ENCODE measurements at places on chromosomes 2 and 18. TPM values are rescaled to one million over a fixed set of nuclear protein-coding genes. Genes with fewer than 3 reads are reported as not detected.
A peak's percentile ranks its signal among the peaks of the same experiment; 100 is the strongest.

- no peak for DNase-seq
These were observed 124.5 kb downstream of the DCDC2C start for GRCh38 chr2:3827673-3828575.

DNA sequence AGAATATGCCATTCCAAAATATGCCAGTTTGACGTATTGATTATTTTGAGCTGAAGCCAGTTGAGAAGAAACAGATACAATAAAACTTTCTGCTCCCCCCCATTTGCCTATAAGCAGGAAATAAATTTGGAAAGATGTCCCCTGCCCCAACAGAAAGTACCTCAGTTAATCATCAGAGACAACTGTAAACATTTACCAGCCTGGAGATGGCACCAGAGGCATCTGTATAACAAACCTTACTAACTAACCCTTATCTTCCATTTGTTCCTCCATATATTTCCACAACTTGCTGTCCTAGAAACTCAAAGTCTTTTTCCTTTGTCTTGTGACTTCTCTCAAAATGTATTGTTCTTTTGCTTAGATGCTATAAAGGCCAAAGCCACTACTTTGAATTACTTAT lies 93.8 kb downstream of the AKAIN1 start:
- no peak for DNase-seq

GRCh38 chr2:59076079-59076619 lies 835.0 kb upstream of the FANCL start:
- no peak for DNase-seq

HRH4 gene
- not detected for total RNA-seq

- DNase-seq: no peak
These were observed 65.1 kb upstream of the TRIB2 start for GRCh38 chr2:12651641-12652040.

GRCh38 chr2:111633643-111634042 lies 250.3 kb downstream of the ANAPC1 start:
- DNase-seq: no peak

DBI gene
- total RNA-seq: 73.8 TPM

IL1RN gene
- not detected for total RNA-seq

GRCh38 chr18:74278058-74278457 lies 13.7 kb downstream of the CYB5A start:
- no peak for DNase-seq

GRCh38 chr2:160417745-160418397 lies 75.7 kb downstream of the RBMS1 start:
- DNase-seq: no peak

GRCh38 chr2:127049927-127050802 lies 56.8 kb downstream of the BIN1 start:
- peak; percentile 87 for DNase-seq

GRCh38 chr2:207035875-207036274 lies 96.6 kb downstream of the CPO start:
- DNase-seq: no peak

RAMP1 gene
- 176 TPM for total RNA-seq

CRACDL gene
- 17.0 TPM for total RNA-seq

DNA sequence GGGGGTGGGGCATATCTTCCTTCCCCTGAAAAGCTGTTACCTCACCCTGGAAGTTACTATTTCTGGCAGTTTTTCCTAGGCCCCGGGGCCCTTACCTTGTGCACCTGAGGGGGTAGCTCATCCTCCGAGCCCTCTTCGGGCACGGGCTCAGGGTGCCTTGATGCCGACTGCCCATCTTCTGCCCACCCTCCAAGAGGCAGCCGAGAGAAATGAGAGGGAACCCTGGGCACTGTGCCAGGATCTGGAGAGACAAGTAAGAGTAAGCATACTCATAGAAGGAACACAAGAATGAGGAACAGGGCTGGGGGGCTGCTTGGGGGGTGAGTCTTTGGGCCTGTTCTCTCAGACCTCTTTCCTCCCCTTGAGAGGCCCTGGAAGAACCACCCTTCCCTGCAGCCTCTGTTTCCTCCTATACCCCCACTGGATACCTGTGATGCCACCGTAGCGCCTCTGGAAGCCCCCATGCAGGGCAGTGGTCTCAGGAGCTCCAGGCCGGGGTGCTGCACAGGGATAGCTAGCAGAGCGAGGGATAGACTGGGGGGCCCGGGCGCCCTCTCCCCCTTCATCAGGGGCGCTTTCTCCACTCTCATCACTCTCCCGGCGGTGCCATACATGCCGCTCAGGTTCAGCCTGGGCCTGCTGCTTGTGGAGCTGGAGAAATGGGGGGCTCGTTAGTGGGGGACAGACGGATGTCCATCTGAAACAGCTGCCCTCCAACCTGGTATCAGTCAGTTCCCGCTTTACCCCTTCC lies 2.1 kb upstream of the ABCB6 start:
- no peak for DNase-seq
